ENCODE measurements at places on chromosomes 6 and 20.

DNA sequence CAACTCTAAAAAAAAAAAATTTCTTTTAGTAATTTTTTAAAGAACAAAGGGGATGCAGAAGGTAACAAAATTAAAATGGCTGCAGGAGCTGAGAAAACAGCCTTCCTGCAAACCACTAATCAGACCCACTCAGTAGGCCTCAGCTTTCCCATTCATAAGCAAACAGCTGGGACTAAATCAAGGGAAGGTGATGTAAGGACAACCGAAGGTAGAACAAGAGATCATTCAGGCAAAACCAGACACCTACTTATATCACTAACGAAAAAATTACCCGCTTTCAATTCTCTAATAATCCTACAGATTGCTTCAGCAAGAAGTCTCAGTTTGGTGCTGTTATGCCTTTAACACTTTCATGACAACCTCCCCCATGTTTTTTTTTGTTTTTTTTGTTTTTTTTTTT is 124.0 kb downstream of the ZMYND8 start:
- DNase-seq = no peak

- no peak for DNase-seq
Observed at GRCh38 chr6:170049641-170050561, 241.0 kb downstream of the DLL1 start.

GRCh38 chr6:3899061-3899460 is 49.9 kb downstream of the FAM50B start:
- no peak for DNase-seq

GRCh38 chr6:157635388-157636244 is 187.4 kb upstream of the SNX9 start:
- DNase-seq = no peak

- no peak for DNase-seq
Observed at GRCh38 chr6:27281105-27281539, 31.0 kb downstream of the POM121L2 start.

GRCh38 chr6:11384531-11385309 is 152.3 kb upstream of the NEDD9 start:
- no peak for DNase-seq

- no peak for DNase-seq
Observed at GRCh38 chr20:56380375-56380774, 11.6 kb downstream of the AURKA start.

DNA sequence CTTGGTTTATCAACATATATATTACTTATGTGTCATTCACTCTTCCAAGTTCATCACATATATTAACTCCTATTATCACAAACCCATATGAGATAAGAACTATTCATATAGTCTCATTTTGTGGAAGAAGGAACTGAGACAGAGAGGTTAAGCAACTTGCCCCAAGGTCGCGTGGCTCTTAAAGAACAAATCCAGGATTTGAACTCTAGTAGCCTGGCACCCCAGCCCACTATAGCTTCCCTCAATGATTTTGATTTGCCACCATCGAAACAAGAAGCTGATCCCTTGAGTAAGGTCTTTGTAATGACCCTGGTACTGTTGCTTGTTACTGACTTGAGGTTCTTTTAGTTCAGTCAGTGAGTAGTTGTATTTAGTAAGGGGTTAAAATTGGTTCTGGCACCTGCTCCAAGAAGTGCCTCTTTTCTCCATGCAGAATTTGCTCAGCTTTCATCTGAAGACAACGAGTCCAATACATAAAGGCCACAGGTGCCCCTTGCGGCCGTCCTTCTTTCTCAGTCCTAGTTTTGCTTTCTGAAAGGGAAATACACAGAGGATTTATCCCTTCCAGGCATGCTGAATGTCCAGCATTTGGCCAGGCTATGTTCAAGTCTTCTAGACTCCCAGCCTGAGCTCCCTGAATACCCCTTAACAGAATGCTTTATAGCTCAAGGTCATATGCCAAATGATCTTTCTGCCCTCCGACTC is 253.0 kb downstream of the TBC1D7 start:
- no peak for DNase-seq

- DNase-seq = no peak
Observed at GRCh38 chr6:157107915-157108651, 215.2 kb downstream of the TMEM242 start.

DNA sequence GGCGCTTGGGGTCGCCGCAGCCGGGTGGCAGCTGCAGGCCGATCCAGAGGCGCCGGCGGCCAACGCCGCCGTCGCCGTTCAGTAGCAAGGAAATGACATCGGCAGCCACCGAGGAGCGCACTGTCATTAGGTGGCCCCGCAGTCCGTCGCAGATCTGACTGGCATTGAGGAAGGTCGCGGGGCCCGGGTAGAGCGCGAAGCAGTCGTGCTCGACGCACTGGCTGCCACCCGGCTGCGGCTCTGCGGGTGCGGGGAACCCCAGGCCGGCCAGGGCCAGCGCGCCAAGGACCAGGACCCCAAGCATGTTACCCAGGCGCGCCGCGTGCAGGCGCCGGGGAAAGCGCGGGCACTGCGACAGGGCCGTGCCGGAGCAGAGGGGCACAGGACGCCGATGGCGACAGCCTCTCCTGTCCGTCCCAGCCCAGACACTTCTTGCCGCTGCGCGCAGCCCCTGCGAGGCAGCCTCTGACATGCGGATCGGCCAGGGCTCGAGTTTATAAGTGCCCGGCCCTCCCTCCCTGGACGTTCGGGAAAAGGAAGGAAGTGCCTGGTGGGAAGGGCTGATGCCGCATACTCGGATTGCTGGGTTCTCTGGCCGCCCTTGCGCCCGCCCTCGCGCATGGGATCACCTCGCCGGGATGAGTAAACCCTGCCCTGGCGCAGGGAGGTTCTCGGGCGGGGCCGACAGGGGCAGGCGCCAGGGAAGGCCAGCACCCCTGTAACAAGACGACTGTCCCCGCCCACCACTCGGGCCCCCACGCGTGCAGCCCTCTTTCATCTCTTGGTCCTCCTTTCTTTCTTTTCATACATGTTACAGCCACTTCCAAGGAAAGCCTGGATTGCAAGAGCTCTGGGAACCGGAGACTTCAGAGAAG is at the start of gene THBD:
Gene THBD, minus strand, starts transcription at position 472 of the 875 bp plus-strand sequence. Its CDS starts 168 bp downstream, at position 304.
- DNase-seq = no peak

GRCh38 chr20:19973961-19974629 is 43.1 kb upstream of the NAA20 start:
- DNase-seq = no peak

GRCh38 chr6:83053678-83054077 is 12.0 kb downstream of the UBE3D start:
- DNase-seq = no peak

DNA sequence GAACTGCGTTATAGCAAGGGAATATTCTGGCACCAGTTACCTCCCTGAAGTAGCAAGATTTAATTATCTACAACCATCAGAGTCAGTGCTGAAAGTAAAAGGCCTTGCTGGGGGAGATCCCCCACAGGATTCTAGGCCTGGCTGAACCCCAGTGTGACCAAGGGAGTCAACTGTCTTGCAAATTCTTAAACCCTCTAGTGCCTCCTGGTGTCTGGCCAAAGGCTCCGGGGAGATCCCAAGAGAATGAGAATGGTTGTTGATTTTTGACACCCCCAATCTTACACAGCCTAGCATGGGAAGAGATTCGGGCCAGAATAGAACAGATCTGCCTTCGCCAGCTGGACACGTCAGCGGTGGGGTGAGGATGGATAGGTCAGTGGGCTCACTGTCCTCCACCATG is 179.4 kb downstream of the ERMARD start:
- DNase-seq = no peak

DNA sequence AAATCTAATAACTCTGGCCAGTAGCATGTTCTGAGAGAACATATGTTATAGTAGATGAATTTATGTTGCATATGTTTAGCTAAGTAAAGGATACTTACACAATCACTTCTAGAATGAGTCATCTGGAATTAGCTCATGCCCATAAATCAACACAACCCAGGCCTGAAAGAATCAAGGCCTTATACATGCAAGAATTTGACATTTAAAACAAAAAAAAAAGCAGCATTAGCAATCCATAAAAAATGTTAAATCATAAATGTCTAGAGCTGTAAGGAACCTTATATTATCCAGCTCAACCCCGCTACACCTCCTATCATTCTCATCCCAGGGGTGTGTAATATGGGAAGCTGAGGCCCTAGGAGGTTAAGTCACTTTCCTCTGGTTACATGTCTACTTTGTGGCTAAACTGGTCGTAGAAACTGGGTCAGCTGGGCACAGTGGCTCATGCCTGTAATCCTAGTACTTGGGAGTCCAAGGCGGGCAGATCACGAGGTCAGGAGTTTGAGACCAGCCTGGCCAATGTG is 105.2 kb upstream of the CARMIL1 start:
- DNase-seq = no peak

- no peak for DNase-seq
Observed at GRCh38 chr6:108432792-108433191, 127.9 kb upstream of the FOXO3 start.

DNA sequence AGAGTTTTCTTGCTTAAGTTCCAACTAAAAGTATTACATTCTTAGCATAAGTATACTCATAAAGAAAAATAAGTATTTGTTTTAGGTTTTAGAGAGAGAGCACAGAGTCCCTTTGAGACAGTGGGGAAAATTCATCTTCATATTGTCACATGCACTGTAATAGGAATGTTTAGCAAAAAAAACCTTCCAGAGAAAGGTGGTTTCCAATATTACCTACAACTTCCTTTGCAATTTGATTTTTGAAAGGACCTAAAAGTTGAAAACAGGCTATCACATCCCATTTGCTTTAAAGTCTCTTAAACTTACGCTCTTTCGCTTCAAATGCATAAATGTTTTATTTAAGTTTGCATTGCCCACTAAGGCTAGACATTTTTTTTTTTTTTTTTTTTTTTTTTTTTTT is 86.4 kb downstream of the OPRM1 start:
- no peak for DNase-seq

DNA sequence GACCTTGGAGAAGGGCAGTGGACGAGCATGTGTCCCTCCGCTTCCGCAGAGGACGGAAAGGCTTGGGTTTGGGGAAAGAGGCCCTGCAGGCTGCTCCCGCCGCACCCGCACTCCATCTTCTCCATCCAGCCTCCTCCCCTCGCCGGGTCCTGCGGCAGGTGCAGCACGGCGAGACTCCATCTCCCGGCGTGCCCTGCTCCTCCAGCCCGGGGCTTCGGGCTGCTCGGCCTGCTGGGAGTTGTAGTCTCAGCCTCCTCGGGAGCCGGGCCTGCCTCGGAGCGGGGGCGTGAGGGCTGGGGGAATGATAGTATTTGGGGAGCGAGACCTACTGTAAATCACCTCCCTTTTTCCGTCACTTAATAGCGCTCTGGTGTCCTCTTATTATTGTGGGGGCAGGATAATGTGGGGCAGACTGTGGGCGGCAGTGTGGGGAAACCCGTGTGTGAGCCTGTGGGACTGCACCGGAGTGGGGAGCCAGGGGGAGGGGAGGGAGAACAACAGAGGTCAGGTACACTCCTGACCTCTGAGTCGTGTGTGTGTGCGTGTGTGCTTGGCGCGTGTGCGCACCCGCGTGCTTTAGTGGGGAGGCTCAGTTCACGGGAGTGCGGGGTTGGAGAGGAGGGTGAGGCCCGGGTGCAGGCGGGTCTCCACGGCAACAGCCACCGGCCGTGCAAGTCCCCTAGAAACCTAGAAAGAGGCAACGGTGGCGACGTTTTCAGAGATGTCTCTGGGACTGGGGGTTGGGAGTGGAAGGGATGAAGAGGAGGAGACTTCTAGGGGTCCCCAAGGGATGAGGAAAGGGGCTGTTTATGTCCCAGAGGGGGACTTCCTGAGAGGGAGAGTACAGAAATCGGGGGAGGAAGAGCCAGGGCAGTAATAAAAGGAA is 4.1 kb downstream of the TTBK1 start:
- peak; percentile 67 for DNase-seq

DNA sequence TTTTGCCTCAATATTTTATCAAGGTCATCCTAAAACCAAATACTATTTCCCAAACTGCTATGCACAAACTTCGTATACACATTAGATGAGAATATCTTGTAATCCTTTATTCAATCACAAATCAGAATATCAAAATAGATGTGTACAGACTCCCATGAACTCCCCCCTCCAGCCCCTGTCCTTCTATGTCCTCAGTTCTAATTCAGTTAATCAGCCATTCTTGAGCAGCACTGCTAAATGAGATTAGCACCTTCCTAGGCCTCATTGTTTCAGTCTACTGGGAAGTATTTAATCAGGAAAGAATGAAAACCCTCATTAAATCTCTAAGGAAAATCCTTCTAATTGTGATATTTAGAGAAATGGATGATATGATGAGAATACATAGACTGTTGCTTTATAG is 36.6 kb downstream of the RCAN2 start:
- DNase-seq = no peak

DNA sequence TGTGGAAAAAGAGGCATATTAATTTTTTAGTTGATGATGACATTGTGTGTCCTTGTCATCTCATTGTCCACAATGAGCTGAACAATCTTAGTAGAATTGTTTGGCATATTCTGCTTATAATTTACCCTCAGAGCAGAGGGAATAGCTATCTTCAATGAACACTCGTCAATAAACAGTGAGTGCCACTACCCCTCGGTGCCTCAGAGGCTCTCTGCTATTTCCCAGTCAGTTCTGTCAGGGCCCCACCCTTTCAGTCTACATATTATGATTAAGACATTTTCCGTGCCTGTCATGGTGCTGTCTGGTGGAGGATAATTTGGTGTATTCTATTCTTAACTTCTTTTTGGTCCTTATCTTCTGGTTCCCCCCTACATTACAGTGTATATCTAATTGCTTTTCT is 31.2 kb downstream of the NUS1 start:
- DNase-seq = no peak

DNA sequence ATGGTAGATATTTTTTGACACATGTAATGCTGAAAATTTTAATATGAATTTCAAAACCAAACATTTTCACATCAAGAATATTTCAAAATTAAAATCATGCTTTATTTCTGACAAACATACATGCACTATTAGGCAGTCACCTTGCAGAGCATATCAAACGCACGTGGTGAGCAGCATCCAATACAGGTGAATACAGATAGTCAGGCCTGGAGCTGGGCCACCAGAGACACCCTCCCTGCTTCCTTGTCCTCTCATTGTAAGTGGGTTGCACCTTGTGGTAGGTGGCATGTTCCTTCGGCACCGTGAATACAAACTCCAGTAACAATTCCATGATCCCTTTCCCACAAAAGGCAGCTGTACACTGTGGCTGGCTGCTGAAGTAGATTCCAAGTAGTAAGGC is 8.9 kb downstream of the REV3L start:
- no peak for DNase-seq

- no peak for DNase-seq
Observed at GRCh38 chr20:49279677-49280462, 2.0 kb upstream of the ZNFX1 start.

DNA sequence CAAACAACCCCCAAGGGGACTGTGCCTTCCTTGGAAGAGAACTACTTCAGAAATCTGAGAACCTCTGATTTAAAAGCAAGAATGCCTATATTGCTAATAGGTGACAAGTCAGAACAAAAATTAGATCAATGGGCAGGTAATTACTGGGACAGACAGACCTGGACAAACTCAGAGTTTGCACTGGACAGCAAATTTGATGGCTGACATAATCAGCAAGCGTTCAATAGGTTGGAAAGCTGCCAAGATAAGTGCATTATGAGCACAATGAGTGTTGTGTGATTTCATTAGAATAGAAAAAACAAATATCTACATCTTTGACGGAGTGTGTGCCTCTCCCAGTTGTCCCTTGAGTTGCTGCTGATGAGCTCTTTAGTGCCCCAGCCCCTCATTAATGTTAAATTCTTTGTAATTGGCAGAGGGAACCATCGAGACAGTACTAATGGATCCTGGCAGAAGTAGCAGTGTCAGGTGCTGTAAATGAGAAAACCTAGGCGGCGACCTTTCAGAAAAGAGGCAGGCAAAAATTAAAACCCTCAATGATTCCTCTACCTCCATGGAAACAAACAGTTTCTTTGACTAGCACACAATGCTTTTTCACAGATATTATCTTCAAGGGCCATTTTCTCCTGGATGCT is 116.5 kb upstream of the COL21A1 start:
- DNase-seq = no peak

Data from stimulated activated CD4-positive, alpha-beta T cell treated with anti-CD3 and anti-CD28 coated beads, TNF-alpha, amount 100 ng/mL, for 4 hours (primary cell).